Activated CD4-positive, alpha-beta memory T cell treated with anti-CD3 and anti-CD28 coated beads for 36 hours (primary cell): ENCODE measurements at places on chromosomes 3 and 15. TPM values are rescaled to one million over a fixed set of nuclear protein-coding genes. Genes with fewer than 3 reads are reported as not detected.
A peak's percentile ranks its signal among the peaks of the same experiment; 100 is the strongest.

FBXW12 gene
- total RNA-seq, result not detected

CORO2B gene
- 0.07 TPM for total RNA-seq

DLL4 gene
- not detected for total RNA-seq

FOXB1 gene
- 2.0 TPM for total RNA-seq

SPINT1 gene
- total RNA-seq, result 11.3 TPM

COPB2 gene
- 104 TPM for total RNA-seq

FAM81A gene
- not detected for total RNA-seq

SLC27A2 gene
- total RNA-seq, result 22.5 TPM

DNA sequence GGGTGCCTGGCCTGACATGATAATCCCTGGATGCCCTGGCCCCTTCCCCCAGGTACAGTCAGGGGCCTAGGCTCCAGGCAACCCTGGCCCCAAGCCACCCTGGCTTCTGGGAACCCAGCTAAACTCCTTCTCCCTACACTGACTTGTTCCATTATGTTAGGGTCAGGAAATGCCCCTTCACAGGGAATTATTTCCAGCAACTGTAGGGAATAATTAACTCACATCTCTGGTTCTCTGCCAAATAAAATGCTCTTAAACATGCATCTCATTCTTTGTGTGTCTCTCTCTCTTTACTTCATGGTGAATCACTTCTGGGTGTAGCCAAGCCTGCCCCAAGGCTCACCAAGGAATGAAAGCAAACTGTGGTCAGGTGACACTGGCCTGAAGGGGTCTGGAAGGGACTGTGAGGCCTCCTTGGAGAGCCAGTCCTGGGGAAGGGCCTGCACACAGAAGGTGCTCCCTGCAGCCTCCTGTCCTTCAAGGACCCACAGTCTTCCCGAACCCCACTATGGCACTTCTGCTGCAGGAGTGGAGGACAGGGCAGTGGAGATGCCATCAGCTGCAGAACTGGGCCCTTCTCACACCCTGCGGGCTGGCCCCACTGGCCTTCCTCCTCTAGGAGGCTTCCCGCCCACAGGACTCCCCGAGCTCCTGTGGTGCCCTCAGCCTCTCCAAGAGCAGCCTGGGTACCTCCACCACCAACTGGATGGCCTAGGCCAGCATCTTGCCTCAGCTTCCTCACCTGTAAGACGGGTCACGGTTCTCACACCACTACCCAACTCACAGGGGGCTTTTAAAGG, 17.6 kb downstream of the TKT start:
- no peak overlapping the region for H3K27ac ChIP-seq
- H3K27me3 ChIP-seq, result no peaks in the 10 kb centered on the region
- no peak for DNase-seq
- peaks cover 13% of the 10 kb centered on the region for H3K36me3 ChIP-seq

- no peaks in the 10 kb centered on the region for H3K27me3 ChIP-seq
- H3K36me3 ChIP-seq, result peaks cover 2% of the 10 kb centered on the region
- no peak for DNase-seq
- H3K4me3 ChIP-seq, result no peak overlapping the region
- no peaks in the 10 kb centered on the region for H3K4me1 ChIP-seq
These were observed 22.8 kb downstream of the MESP1 start for GRCh38 chr15:89728254-89728653.

- peaks cover 9% of the 10 kb centered on the region for H3K4me1 ChIP-seq
- H3K27me3 ChIP-seq, result peaks cover 1% of the 10 kb centered on the region
- H3K27ac ChIP-seq, result no peak overlapping the region
- H3K36me3 ChIP-seq, result no peaks in the 10 kb centered on the region
- no peak for DNase-seq
- no peak overlapping the region for H3K4me3 ChIP-seq
These were observed 27.7 kb downstream of the OXSM start for GRCh38 chr3:25817638-25818037.

DNA sequence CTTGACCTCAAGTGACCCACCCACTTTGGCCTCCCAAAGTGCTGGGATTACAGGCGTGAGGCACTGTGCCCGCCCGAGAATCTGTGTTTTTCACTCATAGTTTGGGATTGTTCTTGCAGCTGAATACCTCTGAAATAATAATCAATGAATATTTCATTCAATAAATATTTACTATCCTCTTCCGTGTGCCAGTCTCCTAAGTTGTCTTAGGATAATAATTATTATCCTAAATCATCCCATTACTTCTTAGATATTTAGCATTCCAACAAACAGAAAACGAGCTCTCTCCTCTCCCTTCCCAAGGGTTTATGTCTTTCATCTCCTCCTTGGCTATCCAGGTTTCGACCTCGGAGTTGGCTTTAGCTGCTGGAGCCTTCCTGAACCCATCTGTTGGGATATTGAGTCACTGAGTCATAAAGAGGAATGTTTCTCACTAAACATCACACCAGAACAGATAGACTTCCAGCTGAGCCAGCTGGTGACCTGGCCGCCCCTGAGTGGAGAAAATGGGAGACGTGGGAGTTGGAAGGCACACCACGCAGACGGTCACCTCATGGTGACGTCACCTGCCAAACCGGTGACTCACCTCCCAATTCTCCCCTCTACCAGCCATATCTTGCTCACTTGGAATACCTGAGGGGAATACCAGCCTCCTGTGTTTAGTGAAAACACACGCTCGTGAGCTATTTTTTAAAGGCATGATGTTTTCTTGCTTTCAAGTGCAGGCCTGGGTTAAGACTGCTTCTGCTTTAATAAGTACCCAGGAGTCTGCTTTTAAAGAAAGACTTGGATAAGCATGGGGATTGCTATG, 43.9 kb downstream of the BHLHE40 start:
- H3K36me3 ChIP-seq, result no peaks in the 10 kb centered on the region
- H3K27ac ChIP-seq, result peak overlapping the region; percentile 93
- DNase-seq, result peak; percentile 71
- no peaks in the 10 kb centered on the region for H3K27me3 ChIP-seq
- H3K4me1 ChIP-seq, result peaks cover 77% of the 10 kb centered on the region

GRCh38 chr15:29424118-29424517, 154.5 kb upstream of the NSMCE3 start:
- H3K27me3 ChIP-seq, result peaks cover 2% of the 10 kb centered on the region
- DNase-seq, result no peak
- no peaks in the 10 kb centered on the region for H3K36me3 ChIP-seq
- no peak overlapping the region for H3K27ac ChIP-seq
- H3K4me1 ChIP-seq, result no peaks in the 10 kb centered on the region
- no peak overlapping the region for H3K4me3 ChIP-seq

- no peak for DNase-seq
- no peaks in the 10 kb centered on the region for H3K4me1 ChIP-seq
- no peak overlapping the region for H3K27ac ChIP-seq
- peaks cover 2% of the 10 kb centered on the region for H3K27me3 ChIP-seq
These were observed 114.3 kb downstream of the NSUN3 start for GRCh38 chr3:94176988-94177745.

- H3K36me3 ChIP-seq, result no peaks in the 10 kb centered on the region
- no peak overlapping the region for H3K4me3 ChIP-seq
- H3K27ac ChIP-seq, result no peak overlapping the region
These were observed 20.3 kb upstream of the NECTIN3 start for GRCh38 chr3:111051354-111051753.

DNA sequence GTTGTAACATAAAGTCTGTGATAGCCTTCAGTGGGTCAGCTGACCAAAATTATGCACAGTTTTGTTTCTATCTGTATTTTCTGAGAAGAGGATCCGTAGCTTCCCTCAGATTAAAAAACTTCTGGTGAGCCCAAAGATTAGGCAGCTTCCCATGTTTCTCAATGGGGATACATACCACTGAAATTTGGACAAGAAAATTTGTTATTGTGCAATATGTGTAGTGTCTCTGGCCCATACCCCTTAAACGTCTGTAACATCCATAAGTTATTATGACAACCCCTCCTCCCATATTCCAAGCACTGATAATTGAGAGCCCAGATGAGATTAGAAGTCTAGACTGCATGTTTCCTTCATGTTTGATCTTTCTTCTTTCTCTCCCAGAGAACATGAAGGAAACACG, 1.9 kb upstream of the MITF start:
- H3K36me3 ChIP-seq, result no peaks in the 10 kb centered on the region
- peaks cover 43% of the 10 kb centered on the region for H3K27me3 ChIP-seq
- H3K4me3 ChIP-seq, result no peak overlapping the region

GRCh38 chr3:196997311-196997710, 28.7 kb upstream of the PIGZ start:
- no peak overlapping the region for H3K4me3 ChIP-seq
- no peak overlapping the region for H3K27ac ChIP-seq
- H3K4me1 ChIP-seq, result peaks cover 3% of the 10 kb centered on the region
- DNase-seq, result no peak

- no peak overlapping the region for H3K27ac ChIP-seq
- no peaks in the 10 kb centered on the region for H3K27me3 ChIP-seq
- H3K4me1 ChIP-seq, result no peaks in the 10 kb centered on the region
These were observed 54.1 kb upstream of the TFRC start for GRCh38 chr3:196135693-196136639.

GRCh38 chr3:193879864-193880242, 256.1 kb upstream of the HES1 start:
- H3K4me1 ChIP-seq, result no peaks in the 10 kb centered on the region
- H3K27me3 ChIP-seq, result peaks cover 17% of the 10 kb centered on the region
- no peak for DNase-seq
- H3K36me3 ChIP-seq, result no peaks in the 10 kb centered on the region
- no peak overlapping the region for H3K4me3 ChIP-seq
- H3K27ac ChIP-seq, result no peak overlapping the region

DNA sequence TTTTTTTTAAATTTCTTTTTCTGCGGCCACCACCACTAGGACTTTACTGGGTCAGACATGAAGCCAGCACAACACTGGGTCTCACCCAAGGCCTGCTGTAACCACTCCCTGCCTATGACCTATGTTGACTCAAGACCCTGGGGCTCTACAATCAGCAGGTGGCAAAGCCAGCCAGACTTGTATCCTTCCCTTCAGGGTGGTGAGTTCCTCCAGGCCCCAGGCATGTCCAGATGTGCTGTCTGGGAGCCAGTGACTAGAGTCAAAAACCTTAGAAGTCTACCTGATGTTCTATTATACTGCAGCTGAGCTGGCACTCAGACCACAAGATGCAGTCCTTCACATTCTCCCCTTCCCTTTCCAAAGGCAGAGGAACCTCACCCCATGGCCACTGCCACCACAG, 31.6 kb upstream of the CLDN18 start:
- peaks cover 11% of the 10 kb centered on the region for H3K27me3 ChIP-seq
- DNase-seq, result no peak
- no peaks in the 10 kb centered on the region for H3K4me1 ChIP-seq
- no peak overlapping the region for H3K4me3 ChIP-seq
- no peaks in the 10 kb centered on the region for H3K36me3 ChIP-seq

- DNase-seq, result no peak
- peaks cover 2% of the 10 kb centered on the region for H3K36me3 ChIP-seq
- H3K4me1 ChIP-seq, result peaks cover 6% of the 10 kb centered on the region
- H3K4me3 ChIP-seq, result no peak overlapping the region
- no peak overlapping the region for H3K27ac ChIP-seq
- H3K27me3 ChIP-seq, result peaks cover 9% of the 10 kb centered on the region
These were observed 76.8 kb upstream of the LRIG1 start for GRCh38 chr3:66577426-66578203.

- H3K4me1 ChIP-seq, result peaks cover 17% of the 10 kb centered on the region
- no peak overlapping the region for H3K27ac ChIP-seq
- DNase-seq, result no peak
- H3K36me3 ChIP-seq, result no peaks in the 10 kb centered on the region
- H3K27me3 ChIP-seq, result no peaks in the 10 kb centered on the region
These were observed 83.6 kb upstream of the SPATA12 start for GRCh38 chr3:56976651-56977560.

DNA sequence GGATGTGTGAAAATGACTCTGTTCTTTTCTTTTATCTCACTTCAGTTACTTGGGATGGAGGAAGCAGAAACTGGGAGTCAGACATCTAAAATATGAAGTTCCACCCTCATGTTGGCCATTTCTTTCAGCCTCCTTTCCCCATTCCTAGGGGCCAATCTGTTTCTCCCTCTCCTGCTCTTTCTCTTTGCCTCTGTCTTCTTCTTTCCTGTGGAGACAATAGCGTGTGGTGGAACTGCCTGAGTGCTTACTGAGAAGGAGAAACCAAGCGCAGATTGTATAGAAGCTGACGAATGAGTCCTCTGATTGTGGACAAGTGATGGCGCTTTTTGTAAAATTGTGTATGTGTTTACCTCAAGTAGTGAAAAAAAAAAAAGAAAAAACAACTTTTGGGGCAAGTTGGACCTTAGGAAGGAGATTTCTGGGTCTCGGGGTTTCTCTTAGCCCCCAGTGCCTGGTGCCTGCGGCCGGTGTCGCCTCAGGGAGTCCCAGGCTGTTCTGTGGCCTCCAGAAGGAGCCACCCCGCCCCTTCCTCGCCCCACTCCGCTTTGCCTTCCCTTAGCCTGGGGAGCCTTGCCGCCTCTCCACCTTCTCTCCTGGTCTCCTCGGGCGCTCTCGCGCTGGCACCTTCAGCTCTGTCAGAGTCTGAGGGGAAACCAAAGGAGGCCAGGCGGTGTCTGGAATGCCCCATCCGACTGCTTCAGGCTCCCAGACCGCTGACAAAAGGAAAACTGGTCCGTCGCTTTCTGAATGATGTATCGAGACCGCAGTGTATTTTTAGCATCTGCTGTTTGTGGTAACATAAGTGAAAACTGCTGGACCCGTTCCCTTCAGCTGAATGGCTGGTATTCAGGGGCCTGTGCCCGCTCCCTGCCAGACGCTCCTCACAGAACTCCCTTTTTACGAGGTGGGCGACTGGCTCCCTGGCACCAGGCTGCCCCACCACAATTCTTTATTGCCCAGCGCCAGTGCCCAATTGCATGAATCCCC, 30.1 kb downstream of the SCG5 start:
- H3K27me3 ChIP-seq, result no peaks in the 10 kb centered on the region
- no peaks in the 10 kb centered on the region for H3K4me1 ChIP-seq
- no peak overlapping the region for H3K4me3 ChIP-seq
- DNase-seq, result no peak

DNA sequence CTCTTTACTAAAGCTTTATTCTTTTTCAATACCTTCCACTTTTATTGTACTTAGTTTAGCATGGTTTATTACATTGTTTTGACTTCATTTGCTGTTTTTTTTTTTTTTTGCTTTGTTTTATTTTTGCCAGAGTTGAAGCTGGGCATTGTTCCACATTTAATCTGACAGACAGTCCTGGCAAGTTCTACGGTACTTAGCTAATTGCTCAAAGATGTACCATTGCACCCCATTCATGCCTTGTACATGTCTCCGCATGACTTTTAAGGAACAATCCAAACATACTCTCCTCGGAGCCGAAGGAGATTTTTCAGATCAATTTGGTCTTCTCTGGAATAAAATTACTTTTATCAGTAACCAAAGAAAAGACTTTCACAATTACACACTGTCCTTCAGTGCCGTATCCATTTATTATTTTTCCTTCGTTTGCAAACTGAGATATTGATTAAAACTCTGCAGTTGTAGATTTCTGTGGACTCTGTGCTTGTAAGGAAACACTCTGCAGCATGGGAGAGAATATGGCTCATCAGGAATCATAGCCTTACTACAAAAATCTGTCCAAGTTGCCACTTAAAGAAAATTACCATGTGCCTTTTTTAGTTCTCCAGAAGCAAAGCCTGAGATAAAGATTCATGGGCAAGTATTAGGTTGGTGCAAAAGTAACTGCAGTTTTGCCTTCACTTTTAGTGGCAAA, 952.0 kb downstream of the AGBL1 start:
- no peak overlapping the region for H3K4me3 ChIP-seq
- no peak for DNase-seq
- peaks cover 2% of the 10 kb centered on the region for H3K27me3 ChIP-seq
- H3K4me1 ChIP-seq, result no peaks in the 10 kb centered on the region
